ENCODE measurements at places on chromosomes 13 and 19.
A peak's percentile ranks its signal among the peaks of the same experiment; 100 is the strongest.

GRCh38 chr13:42865768-42866102, 84.4 kb downstream of the FAM216B start:
- DNase-seq = no peak

- DNase-seq = no peak
Measured at GRCh38 chr13:100075700-100076587, 12.9 kb upstream of the PCCA start.

DNA sequence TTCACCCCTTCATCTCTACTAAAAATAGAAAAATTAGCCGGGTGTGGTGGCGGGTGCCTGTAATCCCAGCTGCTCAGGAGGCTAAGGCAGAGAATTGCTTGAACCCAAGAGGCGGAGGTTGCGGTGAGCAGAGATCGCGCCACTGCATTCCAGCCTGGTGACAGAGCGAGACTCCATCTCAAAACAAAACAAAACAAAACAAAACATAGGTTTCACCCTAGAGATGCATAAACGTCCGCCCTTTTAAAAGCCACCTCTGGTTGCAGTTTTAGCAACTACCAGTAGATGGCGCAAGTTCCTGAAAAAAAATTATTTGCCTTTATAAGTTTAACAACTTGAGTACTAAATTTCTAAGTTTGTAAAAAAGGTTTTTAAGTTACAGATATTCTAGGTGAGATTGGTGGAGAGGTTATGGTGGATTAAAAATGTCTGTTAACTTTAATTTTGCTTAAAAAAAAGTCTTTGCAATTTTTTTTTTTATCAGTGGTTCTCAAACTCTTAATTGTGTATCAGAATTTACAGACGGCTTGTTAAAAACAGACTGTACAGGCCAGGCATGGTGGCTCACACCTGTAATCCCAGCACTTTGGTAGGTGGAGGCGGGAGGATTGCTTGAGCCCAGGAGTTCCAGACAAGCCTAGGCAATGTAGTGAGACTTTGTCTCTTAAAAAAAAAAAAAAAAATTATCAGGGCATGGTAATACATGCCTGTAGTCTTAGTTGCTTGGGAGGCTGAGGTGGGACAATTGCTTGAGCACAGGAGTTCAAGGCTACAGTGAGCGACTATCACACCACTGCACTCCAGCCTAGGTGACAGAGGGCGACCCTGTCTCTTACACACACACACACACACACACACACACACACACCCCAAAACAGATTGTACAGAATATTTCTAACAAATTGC, 42.1 kb downstream of the NAA16 start:
- DNase-seq = peak; percentile 20

DNA sequence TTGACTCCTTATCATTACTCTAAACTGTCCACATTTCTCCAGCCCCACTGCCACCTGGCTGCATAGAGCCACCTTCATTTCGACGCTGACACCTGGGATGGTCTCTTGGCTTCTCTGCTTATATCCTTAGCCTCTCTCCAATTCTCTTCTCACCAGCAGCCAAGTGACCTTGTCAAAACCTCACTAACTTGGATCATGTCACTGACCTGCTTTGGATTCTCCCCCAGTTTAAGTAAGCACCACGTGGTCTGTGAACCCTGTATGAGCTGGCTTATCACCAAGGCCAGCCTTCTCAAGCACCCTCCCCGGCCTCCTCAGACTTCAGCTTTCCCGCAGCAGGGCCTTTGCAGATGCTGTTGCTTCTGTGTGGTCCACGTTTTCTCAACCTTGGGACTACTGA, 12.3 kb upstream of the GGACT start:
- DNase-seq = no peak

- DNase-seq = no peak
Measured at GRCh38 chr19:29685326-29685725, 20.1 kb downstream of the PLEKHF1 start.

- no peak for DNase-seq
Measured at GRCh38 chr13:105370011-105370650, 1165.3 kb downstream of the EFNB2 start.

DNA sequence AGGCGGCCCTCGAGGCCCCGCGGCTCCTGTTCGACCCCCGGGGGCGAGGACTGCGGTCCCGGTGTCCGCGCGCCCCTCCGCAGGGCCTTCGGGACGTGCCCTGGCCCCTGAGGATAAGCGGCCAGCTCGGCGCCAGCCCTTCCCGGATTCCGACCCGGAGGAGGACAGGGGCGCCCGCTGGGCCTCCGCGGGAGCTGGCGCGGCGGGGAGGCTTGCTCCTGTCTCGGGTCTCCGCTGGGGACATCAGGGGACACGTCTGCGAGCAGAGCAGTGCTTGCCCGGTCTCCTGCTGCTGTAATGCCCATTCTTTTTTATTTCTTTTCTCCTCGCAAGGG, 829 bp downstream of the B3GLCT start:
- DNase-seq = no peak

DNA sequence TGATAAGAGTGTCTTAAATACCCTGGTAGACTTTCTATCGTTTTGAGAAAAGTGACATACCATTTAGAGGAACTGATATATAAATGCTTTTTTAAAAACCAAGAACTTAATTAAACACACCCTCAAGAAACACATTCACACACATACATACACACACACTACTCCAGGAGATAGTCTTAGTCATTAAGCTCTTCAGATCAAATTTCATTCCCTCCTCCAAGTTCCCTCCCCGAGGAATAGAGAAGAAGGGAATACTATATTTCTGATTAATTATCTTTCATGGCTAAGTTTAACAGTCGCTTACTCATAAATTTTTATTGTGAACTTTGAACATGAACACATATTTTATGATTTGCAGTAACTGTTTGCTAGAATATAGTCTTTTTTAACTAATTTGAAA, 1109.5 kb downstream of the SLITRK1 start:
- no peak for DNase-seq

DNA sequence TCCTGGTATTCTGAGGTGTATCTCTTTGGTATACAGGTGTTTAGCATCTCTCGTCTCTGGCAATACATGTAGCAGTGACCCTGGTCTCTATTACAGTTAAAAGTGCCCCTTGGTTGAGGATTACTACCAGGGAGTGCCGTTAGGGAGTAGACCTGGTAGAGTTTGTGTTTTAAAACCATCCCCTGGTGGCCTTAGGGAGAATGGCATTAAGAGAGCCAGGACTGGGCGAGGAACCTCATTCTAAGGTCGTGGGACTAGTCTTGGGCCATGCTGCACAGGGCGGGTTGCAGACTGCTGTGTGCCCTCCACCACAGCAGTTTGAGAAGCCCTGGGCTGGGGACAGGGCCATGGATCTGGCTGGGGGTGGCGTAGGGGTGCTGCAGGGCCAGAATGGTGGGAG, 35.0 kb downstream of the B3GLCT start:
- DNase-seq = no peak

DNA sequence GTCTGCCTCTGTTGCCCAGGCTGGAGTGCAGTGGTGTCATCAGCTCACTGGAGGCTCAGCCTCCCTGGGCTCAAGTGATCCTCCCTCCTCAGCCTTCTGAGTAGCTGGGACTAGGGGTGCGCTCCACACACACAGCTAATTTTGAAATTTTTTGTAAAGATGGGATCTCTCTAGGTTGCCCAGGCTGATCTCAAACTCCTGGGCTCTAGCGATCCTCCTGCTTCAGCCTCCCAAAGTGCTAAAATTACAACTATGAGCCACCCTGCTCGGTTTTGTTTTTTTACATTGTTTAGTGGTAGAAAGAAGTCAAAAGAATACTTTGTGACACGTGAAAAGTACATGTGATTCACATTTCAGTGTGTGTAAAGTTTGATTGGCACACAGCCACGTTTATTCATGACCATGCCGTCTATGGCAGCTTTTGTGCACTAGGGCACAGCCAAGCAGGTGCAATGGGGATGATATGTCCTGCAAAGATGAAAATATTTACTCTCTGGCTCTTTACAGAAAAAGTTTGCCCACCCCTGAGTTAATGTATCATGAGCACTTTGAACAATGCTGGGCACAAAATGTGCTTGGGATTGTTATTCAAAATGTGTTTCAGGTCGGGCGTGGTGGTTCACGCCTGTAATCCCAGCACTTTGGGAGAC, 16.2 kb upstream of the NFIC start:
- DNase-seq = no peak

GRCh38 chr19:29385191-29385795, 140.5 kb upstream of the VSTM2B start:
- DNase-seq = no peak

GRCh38 chr19:38032951-38033350, 125.9 kb downstream of the SIPA1L3 start:
- no peak for DNase-seq

GRCh38 chr19:1980091-1980808, 35.3 kb downstream of the BTBD2 start:
- no peak for DNase-seq

DNA sequence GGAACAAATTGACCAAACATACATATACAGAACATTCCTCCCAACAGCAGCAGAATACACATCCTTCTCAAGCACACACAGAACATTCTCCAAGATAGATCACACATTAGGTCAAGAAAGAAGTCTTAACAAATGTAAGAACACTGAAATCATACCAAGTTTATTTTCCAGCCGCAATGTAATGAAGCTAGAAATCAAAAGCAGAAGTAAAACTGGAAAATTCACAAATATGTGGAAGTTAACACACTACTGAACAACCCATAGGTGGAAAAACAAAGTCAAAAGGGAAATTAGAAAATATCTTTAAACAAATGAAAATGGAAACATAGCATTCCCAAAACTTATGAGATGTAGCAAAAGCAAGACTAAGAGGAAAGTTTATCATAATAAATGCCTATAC, 692.6 kb downstream of the DIAPH3 start:
- no peak for DNase-seq

DNA sequence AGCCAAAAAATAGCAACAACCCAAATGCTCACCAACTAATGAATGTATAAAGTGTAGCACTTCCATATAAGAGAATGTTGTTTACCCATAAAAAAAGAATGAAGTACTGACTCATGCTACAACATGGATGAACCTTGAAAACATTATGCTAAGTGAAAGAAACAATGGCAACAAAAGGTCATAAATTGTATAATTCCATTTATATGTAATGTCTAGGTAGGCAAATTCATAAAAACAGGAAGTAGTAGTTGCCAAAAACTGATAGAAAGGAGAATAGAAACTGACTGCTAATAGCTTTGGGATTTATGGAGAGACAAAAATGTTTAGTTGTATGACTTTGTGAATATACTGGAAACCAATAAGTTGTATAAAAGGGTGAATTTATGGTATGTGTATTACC, 21.6 kb downstream of the MYCBP2 start:
- DNase-seq = no peak

GRCh38 chr19:36151144-36152018, 866 bp downstream of the COX7A1 start:
- DNase-seq = peak; percentile 70

GRCh38 chr13:72839831-72840426, 58.0 kb downstream of the PIBF1 start:
- peak; percentile 10 for DNase-seq

- DNase-seq = peak; percentile 54
Measured at GRCh38 chr19:49954092-49954829, 6.7 kb downstream of the SIGLEC11 start.

- DNase-seq = no peak
Measured at GRCh38 chr13:36571444-36571843, 102.4 kb upstream of the SERTM1 start.

DNA sequence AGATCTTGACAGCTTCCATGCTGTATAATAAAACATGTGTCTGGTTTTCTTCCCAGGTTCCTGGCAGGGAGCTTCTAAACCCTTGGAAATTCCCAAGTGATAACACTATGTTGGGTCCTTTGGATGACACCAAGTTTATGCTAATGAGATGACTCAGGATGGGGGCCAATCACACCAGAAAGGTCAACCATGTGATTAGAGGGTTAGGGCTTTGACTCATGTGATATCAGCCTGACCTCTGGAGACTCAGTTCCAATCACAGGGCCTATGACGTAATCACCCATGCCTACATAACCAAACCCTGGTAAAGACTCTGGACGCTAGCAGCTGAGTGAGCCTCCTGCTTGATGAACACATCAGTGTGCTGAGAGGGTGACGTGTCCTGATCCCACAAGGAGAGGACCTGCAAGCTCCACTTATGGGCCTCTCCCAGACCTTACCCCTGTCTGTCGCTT, 203.6 kb downstream of the DCLK1 start:
- DNase-seq = no peak

Measured in right kidney (tissue), 9 donors.